ENCODE measurements at places on chromosomes 4 and X.
A peak's percentile ranks its signal among the peaks of the same experiment; 100 is the strongest.

DNA sequence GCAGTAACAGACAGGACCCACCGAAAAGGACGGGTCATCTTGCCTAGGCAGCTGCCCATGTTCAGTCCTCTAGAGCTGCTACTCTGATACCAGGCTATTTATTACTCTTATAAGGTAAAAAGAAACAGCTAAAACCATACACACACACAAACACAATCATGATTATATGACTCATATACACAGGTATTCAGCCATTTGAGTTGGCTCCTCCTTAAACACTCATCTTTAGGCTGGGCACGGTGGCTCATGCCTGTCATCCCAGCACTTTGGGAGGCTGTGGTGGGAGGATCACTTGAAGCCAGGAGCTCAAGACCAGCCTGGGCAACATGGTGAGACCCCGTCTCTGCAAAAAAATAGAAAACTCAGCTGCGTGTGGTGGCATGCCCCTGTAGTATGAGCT lies 76.6 kb downstream of the F11 start:
- DNase-seq = no peak

GRCh38 chr4:108484187-108484586 lies 136.2 kb upstream of the RPL34 start:
- no peak for DNase-seq

GRCh38 chr4:82903737-82904136 lies 3.2 kb downstream of the THAP9 start:
- DNase-seq = no peak

GRCh38 chr4:76280488-76281441 lies 25.8 kb upstream of the STBD1 start:
- no peak for DNase-seq

- peak; percentile 8 for DNase-seq
These were observed 9.7 kb downstream of the SMIM10 start for GRCh38 chrX:135000516-135000915.

GRCh38 chrX:54826598-54826997 lies 19.1 kb downstream of the MAGED2 start:
- no peak for DNase-seq

GRCh38 chr4:138181287-138181686 lies 60.9 kb downstream of the SLC7A11 start:
- DNase-seq = no peak

GRCh38 chrX:112678831-112679230 lies 907 bp downstream of the LHFPL1 start:
- DNase-seq = no peak

DNA sequence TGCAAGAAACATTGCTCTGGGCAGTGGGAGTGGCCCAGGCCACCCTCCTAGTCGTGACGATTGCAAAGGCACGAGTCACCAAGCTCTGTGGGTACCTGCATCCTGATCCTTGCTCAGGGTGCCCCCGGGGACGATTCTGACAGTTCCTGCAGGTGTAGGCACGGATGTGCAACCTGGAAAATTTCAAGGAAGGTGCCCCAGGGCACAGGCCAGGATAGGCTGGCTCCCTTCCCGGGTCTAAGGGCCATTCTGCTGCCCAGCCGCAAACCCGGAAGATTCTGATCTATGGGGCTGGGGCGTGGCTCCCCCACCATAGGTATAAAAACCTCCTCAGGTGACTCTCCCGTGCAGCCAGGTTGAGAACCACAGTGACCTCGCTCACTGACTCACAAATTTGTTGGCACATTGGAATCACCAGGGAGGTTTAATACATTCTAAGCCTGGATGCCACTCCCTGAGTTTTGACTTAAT lies 228.5 kb downstream of the PTTG2 start:
- DNase-seq = no peak

- DNase-seq = no peak
These were observed 19.1 kb downstream of the PRIMPOL start for GRCh38 chr4:184668511-184669114.

DNA sequence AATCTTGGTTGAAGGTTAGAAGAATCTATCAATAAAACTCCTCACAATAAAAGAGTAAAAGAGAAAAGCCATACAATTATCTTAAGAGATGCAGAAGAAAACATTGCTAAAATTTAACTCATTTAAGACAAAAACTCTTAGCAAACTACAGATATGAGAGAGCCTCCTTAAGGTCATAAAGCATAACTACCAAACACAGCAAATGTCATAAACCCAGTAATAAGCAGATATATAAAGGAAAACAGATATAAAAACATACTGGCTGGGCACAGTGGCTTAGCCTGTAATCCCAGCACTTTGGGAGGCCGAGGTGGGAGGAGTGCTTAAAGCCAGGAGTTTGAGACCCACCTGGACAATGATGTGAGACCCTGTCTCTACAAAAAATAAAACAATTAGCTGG lies 165.3 kb downstream of the FAM13A start:
- DNase-seq = no peak

DNA sequence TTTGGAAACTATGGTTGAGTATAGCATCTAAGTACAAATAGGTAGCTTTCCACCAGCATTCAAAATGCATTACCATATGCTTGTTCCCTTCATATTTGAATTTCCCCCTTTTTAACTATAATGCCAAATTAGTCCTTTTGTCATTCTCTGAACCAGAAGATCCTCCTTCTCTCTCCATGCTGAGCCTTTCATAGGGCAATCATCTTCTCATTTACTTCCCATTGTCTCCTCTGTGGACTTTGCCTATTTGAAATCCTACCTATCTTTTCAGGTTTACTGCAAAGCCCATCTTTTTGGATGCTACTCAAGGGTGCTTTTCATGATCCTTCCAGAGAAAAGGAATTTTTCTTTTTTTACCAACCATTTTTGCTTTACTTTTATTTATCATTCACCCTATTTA lies 54.7 kb downstream of the DKK2 start:
- no peak for DNase-seq

GRCh38 chr4:70925418-70925817 lies 23.2 kb downstream of the MOB1B start:
- DNase-seq = no peak

- DNase-seq = no peak
These were observed 27.6 kb upstream of the GTPBP6 start for GRCh38 chrX:346034-346813.

DNA sequence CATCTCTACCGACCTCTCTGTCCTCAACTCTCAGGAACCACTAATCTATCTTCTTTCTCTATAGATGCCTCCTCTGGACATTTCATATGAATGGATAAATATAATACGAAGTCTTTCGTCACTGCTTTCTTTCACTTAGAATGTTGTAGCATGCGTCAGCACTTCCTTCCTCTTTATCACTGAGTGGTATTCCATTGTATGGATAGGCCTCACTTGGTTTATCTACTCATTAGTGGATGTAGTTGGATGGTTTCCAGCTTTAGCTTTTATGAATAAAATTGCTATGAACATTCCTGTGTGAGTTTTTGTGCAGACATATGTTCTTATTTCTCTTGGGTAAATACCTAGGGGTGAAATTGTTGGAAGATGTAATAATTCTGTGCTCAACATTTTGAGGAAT lies 528.2 kb upstream of the FAT1 start:
- DNase-seq = no peak

GRCh38 chr4:13182133-13182532 lies 302.0 kb downstream of the RAB28 start:
- no peak for DNase-seq

DNA sequence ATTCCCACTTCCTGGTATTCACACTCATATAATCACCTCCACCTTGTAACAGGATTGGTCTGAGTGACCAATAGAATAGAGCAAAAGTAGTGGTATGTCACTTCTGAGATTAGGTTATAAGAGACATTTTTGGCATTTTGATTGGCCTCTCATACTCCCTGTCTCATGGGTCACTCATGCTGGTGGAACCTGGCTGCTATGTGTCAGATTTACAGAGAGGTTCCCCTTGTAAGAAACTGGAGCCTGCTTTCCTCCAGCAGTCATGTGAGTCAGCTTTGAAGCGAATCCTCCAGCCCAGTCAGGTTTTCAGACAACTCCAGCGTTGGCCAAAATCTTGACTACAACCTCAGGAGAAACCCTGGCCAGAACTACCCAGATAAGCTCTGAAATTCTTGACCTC lies 2.6 kb upstream of the OTUD4 start:
- no peak for DNase-seq

- DNase-seq = no peak
These were observed 1042.1 kb upstream of the LCORL start for GRCh38 chr4:19063662-19064061.

DNA sequence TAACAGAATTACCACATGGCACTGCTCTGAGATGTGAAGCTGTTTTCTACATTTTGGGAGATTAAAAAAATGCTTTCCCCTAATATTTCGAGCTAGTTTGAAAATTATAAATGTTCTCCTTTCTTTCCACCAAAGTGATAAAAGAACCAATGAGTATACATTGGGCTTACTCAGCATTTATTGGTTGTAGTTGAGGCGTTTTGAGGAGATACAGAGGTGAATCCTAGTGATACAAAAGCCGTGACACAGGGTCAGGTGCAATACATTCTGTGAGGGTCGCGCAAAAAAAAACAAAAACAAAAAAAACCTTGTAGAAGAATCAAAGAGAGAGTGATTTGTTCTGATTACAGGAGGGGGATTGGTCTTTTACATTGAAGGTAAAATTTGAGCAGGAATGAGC lies 32.4 kb upstream of the CYP4V2 start:
- no peak for DNase-seq

GRCh38 chrX:104566681-104567501 lies 892 bp downstream of the IL1RAPL2 start:
- no peak for DNase-seq

DNA sequence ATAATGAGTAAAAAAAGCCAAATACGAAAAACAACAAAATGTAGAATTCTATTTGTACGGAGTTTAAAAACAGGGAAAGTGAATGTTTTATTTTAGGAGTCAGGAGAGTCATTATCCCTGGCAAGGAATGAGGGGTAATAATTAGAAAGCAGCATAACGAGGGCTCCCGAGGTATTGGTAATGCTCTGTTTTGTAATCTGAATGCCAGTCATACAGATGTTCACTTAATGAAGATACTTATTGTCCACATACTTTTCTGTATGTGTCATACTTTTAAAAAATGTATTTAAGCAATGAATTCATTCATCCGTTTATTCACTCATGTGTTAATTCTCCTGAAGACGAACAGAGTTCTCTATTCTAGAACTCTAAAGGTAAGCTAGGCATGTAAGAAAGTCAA lies 87.8 kb upstream of the BMP2K start:
- DNase-seq = peak; percentile 69

GRCh38 chrX:110419512-110419911 lies 60.9 kb downstream of the RTL9 start:
- DNase-seq = no peak

- DNase-seq = no peak
These were observed 2.7 kb downstream of the NALF2 start for GRCh38 chrX:69506617-69507499.

DNA sequence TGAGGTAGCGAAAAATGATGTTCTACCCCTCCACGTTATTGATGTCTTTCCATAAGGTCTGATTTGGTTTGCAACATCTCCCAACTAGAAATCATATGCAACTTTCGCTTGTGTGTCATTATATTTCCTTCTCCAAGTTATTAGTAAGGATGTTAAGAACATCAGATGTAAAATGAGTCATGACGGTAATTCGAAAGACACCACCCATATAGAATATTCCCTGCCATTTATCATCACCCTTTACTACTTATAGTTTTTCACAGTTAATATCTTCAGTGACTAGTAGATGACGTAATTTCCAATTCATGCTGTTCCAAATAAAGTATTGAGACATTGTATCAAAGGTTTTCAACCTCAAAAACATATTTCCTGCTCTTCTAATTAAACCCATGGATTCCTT lies 146.7 kb upstream of the MAP3K15 start:
- DNase-seq = no peak

- DNase-seq = no peak
These were observed 670.7 kb downstream of the PCDH7 start for GRCh38 chr4:31390849-31391248.

DNA sequence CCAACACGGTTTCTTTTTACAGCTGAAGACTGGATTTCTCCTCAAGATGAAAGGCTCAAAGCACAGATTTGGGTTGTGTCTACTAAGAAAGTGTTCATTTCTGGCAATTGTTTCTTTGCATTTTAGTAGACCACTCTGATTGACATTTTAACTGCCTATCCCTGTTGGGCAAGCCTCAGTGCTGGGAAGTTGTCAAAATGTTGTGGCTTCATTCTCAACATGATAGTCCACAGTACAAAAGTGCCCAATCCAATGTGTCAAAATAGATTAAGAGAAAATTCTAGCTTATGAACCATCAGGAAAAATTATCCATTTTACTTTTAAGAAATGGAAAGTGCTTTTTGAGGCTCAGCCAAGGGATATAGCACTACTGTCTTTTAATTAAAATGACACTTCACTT lies 323.9 kb upstream of the PRPS2 start:
- DNase-seq = no peak

GRCh38 chr4:117560329-117560728 lies 474.0 kb upstream of the NDST3 start:
- peak; percentile 4 for DNase-seq

GRCh38 chrX:36950495-36951253 lies 57.5 kb upstream of the FAM47C start:
- DNase-seq = no peak

- DNase-seq = no peak
These were observed 231.3 kb upstream of the CXXC4 start for GRCh38 chr4:104726002-104726401.

- DNase-seq = no peak
These were observed 139.7 kb downstream of the TENM3 start for GRCh38 chr4:182382941-182383340.

DNA sequence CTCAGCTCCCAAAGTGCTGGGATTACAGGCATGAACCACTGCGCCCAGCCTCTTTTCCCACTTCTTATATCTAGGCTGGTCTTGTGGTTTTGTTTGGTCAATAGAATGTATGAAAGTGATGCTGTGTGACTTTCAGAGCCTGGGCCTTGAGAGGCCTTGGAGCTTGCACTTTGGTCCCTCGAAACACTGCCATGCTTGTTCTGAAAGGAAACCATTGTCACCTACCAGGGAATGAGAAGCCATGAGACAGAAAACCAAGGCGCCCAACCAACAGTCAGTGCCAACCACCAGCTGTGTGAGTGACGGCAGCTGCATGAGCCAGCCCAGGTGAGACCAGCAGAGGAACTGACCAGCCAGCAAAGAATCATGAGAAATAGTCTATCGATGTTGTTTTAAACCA lies 57.4 kb downstream of the SCD5 start:
- no peak for DNase-seq

GRCh38 chrX:45850775-45851433 lies 650.2 kb upstream of the DIPK2B start:
- DNase-seq = peak; percentile 44

DNA sequence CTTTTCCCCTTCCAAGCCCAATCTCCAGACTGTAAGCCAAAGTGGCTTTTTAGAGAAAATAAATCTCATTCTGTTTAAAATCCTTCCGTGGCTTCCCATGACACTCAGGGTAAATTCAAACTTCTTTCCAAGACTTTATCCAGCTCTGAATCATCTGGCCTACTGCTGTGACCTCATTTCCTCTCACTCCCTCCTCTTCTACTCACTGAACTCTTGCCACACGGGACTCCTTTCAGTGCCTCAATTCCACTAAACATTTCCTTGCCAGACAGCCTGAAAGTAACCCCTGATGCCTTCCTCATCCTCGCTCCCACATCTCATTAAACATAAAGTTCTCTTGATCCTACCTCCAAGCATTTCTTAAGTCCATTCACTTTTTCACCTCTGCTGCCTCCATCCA lies 27.8 kb upstream of the RNF128 start:
- peak; percentile 23 for DNase-seq

Data from GM03348 (cell line).